ENCODE measurements at places on chromosomes 1 and 21.

GRCh38 chr1:147496571-147497210, 44.6 kb upstream of the BCL9 start:
- no peak for DNase-seq

- no peak for DNase-seq
Measured at GRCh38 chr1:39525366-39526165, 34.1 kb downstream of the BMP8A start.

GRCh38 chr1:7526196-7526866, 244.8 kb upstream of the VAMP3 start:
- no peak for DNase-seq

- DNase-seq = no peak
Measured at GRCh38 chr1:69377507-69377906, 190.2 kb upstream of the LRRC7 start.

- DNase-seq = no peak
Measured at GRCh38 chr1:21834666-21835065, 22.6 kb downstream of the LDLRAD2 start.

- no peak for DNase-seq
Measured at GRCh38 chr1:61742620-61743430, 545 bp downstream of the PATJ start.

- no peak for DNase-seq
Measured at GRCh38 chr1:10057343-10057742, 24.6 kb downstream of the UBE4B start.

DNA sequence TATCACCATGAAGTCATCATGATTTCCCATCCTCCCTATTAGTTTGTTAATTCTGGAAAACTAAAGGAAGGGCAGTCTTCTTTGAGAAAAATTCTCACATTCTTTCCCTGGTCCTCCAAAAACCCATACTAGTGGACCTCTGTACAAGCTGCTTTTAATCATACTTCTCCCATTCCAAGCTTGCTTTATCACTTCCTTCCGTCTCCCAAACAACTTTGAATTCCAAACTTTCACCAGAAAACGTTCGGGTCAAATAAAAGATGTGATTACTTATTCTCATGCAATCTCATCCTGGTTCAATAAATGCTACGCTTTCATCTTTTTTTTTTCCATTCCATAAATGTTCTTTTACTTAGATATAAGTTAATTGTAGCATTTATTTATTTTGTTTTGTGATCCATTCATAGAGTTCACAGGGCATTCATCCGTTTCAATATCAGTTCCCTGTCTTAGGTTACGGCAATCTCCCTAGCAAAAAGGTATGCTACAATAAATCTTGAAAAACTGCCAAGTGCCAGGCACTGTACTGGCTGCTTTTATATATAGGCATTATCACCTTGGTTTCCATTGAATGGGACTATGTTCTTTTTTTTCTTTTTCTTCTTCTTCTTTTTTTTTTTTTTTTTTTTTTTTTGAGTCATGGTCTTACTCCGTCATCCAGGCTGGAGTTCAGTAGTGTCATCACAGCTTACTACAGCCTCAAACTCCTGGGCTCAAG, 100.2 kb upstream of the GREM2 start:
- DNase-seq = no peak

- no peak for DNase-seq
Measured at GRCh38 chr1:107343601-107344000, 202.8 kb downstream of the NTNG1 start.

- no peak for DNase-seq
Measured at GRCh38 chr1:200334661-200335256, 75.1 kb downstream of the ZNF281 start.
